ENCODE measurements at places on chromosomes 11 and 22.

- no peak for DNase-seq
Observed at GRCh38 chr11:122706291-122707088, 51.0 kb downstream of the UBASH3B start.

- DNase-seq: no peak
Observed at GRCh38 chr11:66459138-66459778, 7.4 kb upstream of the PELI3 start.

DNA sequence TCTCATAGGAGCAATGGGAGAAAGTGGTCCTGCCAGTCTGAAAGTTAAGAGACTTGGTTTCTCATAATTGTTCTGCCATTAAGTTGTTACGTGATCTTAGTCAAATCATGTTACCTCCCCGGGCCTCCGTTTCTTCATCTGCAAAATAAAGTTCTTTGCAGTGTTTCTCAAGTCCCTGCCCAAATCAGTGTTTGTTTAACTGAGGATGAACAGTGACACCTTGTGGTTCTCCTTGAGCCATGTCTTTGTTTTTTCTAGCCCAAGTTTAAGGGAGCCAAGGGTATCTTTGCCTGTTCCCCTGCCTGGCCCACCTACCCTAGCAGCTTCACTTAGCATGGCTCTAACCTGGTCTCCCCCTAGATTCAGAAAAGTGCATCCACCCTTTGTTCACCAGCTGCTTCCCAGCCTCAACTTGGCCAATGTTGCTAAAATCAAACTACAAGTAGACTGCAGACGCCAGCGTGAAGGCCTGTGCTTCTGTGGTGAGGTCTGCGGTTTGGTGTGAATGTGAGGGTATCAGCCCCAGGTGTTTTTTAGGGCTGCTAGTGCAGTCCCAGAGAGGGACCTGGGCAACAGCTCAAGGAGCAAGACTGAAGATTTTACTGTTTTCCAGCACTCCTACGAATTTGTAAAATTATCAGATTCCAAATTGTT lies 35.5 kb downstream of the FZD4 start:
- no peak for DNase-seq

DNA sequence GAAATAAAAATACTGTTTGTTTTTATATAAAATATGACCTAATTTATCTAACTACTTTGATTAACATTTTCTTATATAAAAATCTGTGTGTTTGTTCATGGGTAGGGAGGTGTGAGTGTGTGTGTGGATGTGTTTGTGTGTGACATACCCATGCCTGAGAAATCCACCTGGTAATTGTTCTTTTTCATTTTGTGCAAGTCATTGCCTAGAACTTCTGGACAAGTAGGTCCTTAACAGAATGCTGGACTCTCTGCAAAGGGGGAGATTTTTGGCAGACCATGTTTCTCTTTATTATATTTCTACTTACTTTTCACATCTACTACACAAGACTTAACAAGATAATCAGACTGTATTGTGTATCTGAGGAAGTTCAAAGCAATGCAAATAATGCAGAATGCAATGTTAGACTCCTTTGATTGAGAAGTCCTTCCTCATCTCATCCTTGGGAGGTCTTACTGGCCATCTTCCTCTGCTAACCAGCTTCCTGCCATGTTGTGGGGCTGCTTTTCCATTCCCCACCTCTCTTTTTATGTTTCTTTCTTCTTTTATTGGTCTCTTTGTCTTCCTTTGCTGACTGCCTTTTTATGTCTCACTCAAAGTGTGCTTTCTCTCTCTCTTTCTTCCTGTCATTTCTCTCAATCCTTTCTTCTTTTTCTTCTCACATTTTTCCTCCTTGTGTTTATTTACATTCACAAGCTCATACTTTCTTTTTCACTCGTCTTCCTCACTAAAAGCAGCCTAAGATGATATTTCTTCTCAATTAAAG lies 1017.0 kb upstream of the CNTN5 start:
- no peak for DNase-seq

GRCh38 chr11:121321614-121322243 lies 29.2 kb downstream of the SC5D start:
- DNase-seq: no peak

GRCh38 chr11:65925397-65925796 lies 6.2 kb downstream of the DRAP1 start:
- no peak for DNase-seq

DNA sequence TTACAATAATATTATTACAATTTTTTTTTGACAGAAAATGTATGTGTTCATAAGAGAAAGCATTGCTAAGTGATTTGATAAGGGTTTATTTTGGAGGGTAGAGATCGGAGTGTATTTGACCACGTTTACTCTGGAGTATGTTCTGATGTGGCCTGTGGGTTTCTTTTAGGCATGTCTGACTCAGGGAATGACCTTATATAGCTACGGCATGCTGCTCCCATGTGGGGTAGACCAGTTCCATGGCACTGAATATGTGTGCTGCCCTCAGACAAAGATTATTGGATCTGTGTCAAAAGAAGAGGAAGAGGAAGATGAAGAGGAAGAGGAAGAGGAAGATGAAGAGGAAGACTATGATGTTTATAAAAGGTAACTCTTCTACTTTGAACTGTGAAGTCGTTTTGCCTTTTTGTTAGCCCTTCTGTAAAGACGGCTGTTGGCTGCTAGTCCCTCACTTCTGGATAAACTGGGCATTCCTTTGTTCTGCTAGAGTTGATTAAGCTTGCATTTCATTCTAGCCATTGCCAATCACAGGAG lies 38.1 kb upstream of the ST14 start:
- DNase-seq: no peak

- DNase-seq: peak; percentile 16
Observed at GRCh38 chr11:776561-777287, 563 bp downstream of the GATD1 start.
